ENCODE measurements at places on chromosomes 11 and 22.

DNA sequence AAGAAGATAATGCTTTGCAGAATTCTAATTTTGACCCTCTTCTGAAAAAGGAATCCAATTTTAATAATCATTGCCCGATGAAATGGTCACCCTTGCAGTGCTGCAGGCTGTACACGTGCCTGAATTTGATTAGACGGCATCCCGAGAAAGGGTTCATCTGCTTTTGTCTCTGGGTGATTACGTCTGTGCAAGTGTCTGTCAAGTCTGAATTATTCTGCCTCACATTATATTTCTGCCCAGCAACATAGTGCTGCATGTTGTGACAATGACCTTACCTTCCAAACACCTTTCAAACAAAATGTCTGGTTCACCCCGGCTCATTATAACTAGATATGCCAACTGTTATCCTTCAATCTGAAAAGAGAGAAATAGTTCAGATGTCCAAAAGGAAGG is 164.1 kb downstream of the MAML2 start:
- DNase-seq = no peak

DNA sequence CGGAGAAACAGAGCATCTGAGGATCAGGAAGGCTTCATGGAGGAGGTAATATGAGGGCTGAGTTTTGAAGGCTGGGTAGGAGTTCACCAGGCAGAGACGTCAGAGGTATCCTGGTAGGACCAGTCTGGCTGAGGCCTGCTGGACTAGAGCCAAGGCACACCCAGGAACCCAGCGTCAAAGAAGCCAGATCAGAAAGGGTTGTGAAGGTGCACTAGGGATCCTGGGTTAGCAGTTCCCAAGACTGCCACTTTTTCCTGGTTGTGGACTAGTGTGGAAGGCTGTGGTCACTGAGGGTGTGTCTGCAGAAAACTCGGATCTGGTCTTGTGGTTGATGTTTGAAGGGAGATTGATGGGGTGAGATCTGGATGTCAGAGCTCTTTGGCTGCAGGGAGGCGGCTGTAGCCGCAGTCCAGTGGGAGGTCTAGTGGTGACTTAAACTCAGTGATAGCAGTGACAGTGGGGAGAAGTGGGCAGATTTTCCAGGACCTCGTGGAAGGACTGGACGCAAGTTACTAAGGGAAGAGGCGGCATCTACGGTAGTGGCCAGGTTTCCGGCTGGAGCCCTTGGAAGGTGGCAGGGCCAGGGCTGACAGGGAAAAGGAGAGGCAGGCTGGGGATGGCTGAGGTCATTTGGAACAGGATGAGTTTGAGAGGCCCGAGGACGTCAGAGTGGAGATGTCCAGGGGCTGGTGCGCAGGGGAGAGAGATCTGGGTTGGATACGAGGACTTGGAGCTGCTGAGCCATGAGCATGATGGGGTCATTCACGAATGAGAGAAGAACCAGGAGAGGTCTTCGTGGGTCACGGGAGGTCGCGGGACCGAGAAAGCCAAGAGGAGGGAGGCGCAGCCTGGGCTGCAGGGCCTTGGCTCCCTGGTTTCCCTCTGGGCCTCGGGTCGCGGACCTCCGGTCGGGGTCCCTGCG is 10.9 kb downstream of the RELA start:
- DNase-seq = no peak

- DNase-seq = peak; percentile 58
Measured at GRCh38 chr11:117876059-117876340, 458 bp downstream of the FXYD6 start.

DNA sequence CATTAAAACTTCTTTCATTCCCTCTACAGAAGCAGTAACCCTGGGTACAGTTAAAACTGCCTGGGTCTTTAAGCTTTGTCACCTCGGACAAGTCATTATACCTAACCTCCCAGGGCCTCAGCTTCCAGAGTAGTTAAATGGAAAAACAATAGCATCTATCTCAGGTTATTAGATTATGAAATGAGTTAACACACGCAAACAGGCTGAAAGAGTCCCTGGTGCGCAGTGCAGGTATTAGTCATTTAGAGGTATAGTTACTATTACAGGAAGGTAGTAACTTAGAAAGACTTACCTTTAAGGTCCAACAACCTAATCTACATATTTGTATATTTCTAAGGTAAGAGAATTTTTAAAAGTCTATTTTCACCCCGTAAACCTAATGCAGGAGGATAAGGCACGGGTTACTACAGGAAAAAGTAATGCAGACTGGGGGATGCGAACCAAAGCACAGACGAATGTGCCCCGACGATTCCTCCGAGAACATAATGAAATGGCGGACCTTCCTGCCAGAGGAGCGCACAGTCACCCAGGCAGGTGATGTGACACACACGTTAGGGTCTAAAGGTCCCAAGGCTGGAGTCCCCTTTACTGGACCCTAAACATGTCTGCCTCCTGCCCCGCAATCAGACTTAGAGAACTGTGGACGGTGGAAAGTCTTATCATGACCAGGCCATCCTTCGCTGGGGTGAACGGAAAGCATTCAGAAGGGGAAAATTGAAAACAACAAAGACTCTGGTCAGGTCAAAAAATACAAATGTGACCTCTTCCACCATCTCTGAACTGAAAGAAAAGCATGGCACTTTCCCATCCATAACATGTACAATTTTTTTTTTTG is 1.3 kb downstream of the NAP1L4 start:
- DNase-seq = peak; percentile 78

GRCh38 chr11:2306452-2306823 is 4.6 kb downstream of the TSPAN32 start:
- DNase-seq = no peak
